CD4-positive, CD25-positive, alpha-beta regulatory T cell (primary cell): ENCODE measurements at places on chromosomes 7 and 10.

DNA sequence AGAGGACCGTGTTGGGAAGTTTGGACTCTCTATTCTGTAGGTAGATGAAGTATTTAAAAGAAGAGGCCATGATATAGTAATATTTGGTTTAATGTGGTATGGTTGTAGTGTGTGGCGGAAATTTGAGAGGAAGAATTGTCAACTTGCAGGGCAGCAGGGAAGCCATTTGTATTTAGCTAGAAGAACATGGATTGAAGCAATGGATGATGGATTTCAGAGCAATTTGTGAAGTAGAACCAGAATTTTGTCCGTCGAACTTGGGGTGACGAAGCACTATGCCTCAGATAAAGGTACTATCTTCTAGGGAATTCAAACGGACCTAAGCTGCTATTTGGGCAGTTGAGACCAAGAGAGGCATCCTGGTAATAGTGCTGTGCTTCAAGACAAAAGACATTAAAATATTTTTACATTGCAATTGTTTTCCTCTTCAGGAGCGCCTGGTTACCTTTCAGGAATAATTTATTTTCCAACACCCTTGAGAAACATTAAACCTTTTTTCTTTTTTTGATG lies 615 bp upstream of the WBP1L start:
- H3K27ac ChIP-seq = no peak overlapping the region
- H3K36me3 ChIP-seq = no peaks in the 10 kb centered on the region
- H3K4me1 ChIP-seq = peaks cover 33% of the 10 kb centered on the region
- DNase-seq = no peak

DNA sequence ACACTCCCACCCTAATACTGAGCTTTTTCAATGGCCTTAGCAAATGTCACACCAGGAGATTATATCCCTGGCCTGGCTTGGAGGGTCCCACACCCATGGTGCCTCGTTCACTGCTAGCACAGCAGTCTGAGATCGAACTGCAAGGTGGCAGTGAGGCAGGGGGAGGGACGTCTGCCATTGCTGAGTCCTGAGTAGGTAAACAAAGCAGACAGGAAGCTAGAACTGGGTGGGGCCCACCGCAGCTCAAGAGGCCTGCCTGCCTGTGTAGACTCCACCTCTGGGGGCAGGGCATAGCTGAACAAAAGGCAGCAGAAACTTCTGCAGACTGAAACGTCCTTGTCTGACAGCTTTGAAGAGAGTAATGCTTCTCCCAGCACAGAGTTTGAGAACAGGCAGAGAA lies 338.9 kb upstream of the MBL2 start:
- no peak overlapping the region for H3K4me3 ChIP-seq
- no peaks in the 10 kb centered on the region for H3K4me1 ChIP-seq
- H3K27me3 ChIP-seq = no peaks in the 10 kb centered on the region
- DNase-seq = no peak

DNA sequence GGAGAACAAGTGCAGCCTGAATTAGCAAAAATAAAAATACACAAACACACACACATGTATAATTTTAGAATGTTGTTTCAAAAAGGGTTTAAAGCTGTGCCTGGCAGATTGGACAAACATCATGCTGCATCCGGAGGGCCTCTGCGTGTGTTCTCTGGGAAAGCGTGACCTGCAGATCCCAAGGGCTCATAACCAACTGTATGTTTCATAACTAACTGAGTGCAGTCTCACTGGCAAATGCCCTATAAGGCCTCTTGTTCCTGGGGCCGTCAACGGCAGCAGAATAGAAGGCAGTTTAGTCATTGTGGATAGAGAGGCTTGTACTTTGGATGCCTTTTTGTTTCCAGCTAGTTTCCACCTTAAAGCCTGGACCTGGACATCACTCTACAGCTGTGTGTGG lies 243.8 kb upstream of the KIAA1217 start:
- H3K4me1 ChIP-seq = no peaks in the 10 kb centered on the region
- no peak overlapping the region for H3K4me3 ChIP-seq
- H3K27me3 ChIP-seq = no peaks in the 10 kb centered on the region
- DNase-seq = no peak

GRCh38 chr10:18261063-18261610 lies 120.9 kb downstream of the CACNB2 start:
- H3K27ac ChIP-seq = no peak overlapping the region
- no peak for DNase-seq
- no peaks in the 10 kb centered on the region for H3K36me3 ChIP-seq
- H3K27me3 ChIP-seq = no peaks in the 10 kb centered on the region

- no peaks in the 10 kb centered on the region for H3K36me3 ChIP-seq
- no peaks in the 10 kb centered on the region for H3K4me1 ChIP-seq
Measured at GRCh38 chr7:137488038-137488437, 144.5 kb upstream of the PTN start.

- H3K4me1 ChIP-seq = no peaks in the 10 kb centered on the region
- peaks cover 7% of the 10 kb centered on the region for H3K36me3 ChIP-seq
- DNase-seq = no peak
- H3K27ac ChIP-seq = no peak overlapping the region
- H3K27me3 ChIP-seq = no peaks in the 10 kb centered on the region
Measured at GRCh38 chr10:26579256-26580063, 118.0 kb upstream of the PDSS1 start.

DNA sequence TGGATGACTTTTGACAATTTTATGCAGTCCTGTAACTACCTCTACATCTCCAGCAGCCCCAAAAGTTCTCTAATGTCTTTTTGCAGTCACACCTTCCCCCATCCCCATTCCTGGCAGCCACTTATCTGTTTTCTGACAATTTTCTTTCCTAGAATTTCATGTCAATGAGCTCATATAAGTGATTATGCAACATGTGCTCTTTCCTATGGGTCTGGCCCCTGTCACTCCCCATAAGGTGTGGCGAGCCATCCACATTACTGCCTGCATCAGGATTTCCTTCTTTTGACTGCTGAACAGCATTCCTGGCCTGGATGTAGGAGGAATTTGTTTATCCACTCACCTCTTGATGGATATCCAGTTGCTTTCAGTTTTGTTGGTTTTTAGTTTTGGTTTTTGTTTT lies 146.7 kb upstream of the MGMT start:
- H3K4me3 ChIP-seq = no peak overlapping the region
- no peaks in the 10 kb centered on the region for H3K4me1 ChIP-seq
- no peaks in the 10 kb centered on the region for H3K27me3 ChIP-seq

- H3K36me3 ChIP-seq = no peaks in the 10 kb centered on the region
- DNase-seq = no peak
- H3K4me3 ChIP-seq = no peak overlapping the region
Measured at GRCh38 chr7:18771834-18772566, 276.5 kb downstream of the HDAC9 start.

DNA sequence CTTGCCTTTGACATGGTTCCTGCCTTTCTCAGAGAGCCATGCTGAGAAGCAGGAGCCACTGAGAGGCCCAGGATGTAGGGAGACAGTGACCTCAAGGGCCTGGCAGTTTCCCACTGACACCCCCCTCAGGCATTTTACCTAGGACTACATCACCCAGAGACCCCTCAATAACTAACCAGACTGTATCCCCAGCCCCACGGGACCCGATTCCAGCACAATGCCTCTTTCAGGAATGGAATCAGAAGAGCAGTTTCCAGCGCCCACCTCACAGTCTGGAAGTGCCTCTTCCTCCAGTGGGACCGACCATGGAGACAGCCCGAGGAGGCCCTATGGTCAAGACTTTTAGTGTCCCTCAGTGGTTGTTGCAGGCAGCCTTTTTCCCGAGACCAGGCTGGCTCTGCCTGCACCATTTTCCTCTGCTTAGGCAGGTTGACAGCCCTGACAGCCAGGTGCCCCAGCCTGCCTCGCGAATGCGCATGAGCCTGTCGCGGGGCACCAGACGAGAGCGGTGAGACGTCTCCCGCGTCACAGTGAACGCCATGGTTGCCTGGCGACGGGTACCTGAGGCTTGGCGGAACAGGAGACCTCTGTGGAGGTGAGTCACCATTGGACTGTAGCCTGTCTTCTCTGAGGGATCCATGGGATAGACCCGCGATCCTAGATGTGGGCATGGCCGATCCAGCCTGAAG lies 28.4 kb upstream of the ZNF273 start:
- no peak overlapping the region for H3K27ac ChIP-seq
- no peaks in the 10 kb centered on the region for H3K36me3 ChIP-seq
- no peak for DNase-seq
- H3K4me3 ChIP-seq = no peak overlapping the region
- H3K4me1 ChIP-seq = no peaks in the 10 kb centered on the region

GRCh38 chr7:20229646-20230500 lies 12.7 kb upstream of the MACC1 start:
- no peak for DNase-seq
- no peaks in the 10 kb centered on the region for H3K36me3 ChIP-seq
- H3K27ac ChIP-seq = no peak overlapping the region
- H3K4me1 ChIP-seq = no peaks in the 10 kb centered on the region

GRCh38 chr10:125121003-125121402 lies 39.4 kb downstream of the CTBP2 start:
- H3K4me1 ChIP-seq = no peaks in the 10 kb centered on the region
- H3K27me3 ChIP-seq = no peaks in the 10 kb centered on the region
- no peak for DNase-seq

DNA sequence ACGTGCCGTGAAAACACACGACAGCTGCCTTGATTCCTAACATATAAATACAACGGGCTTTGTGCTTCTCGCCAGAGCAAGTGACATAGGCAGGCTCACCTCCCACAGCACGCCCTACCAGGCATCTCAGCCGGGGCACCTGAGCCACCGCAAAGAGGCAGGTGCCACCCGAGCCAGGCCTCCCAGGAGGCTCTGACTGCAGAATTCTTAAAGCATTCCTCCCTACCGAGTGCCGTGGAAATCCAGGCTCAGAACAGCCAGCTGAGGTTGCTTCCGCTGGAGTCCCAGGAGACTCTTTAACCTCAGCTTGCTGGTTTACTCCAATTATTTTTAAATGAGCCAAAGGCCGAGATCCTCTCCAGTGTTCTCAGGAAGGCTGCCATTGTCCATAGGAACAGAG lies 206.5 kb downstream of the USP6NL start:
- H3K27ac ChIP-seq = no peak overlapping the region
- H3K27me3 ChIP-seq = no peaks in the 10 kb centered on the region
- H3K4me1 ChIP-seq = peaks cover 44% of the 10 kb centered on the region

DNA sequence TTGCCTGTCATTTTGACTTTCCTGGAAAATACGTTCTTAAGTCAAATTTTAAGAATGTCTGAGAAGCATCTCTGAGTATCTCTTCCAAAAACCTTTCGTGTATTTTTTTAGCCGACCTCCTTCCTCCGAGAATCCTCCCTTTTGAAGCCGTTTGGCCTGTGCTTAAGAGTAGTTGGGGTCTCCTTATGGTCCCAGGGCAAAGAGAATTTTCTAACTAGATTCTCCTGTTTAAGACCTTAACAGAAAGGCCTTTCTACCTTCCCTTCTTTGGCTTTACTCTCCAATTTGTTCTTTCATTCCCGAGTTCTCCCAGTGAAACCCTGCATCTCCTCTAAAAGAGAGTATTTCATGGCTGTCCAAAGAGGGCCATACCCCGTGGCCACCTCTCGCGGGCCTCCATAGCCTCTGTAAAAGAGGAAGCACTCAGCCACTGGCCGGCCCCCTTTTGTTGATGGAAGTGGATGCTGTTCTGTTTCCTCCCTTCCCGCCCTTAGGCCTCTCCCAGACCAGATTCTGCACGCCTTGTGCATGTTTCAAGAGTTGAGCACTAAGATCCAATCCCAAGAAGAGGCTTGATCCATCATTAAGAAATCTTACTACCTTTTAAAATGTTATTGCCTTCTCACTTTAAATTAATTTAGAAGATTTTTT lies 6.6 kb upstream of the FEZF1 start:
- no peaks in the 10 kb centered on the region for H3K4me1 ChIP-seq
- peaks cover 29% of the 10 kb centered on the region for H3K27me3 ChIP-seq

GRCh38 chr10:102133373-102134195 lies 744 bp downstream of the PPRC1 start:
- peak; percentile 53 for DNase-seq
- H3K27me3 ChIP-seq = no peaks in the 10 kb centered on the region
- peak overlapping the region; percentile 94 for H3K4me3 ChIP-seq
- H3K27ac ChIP-seq = peak overlapping the region; percentile 88
- peaks cover 43% of the 10 kb centered on the region for H3K4me1 ChIP-seq
- H3K36me3 ChIP-seq = peaks cover 12% of the 10 kb centered on the region

GRCh38 chr10:112803961-112804401 lies 146.1 kb upstream of the TCF7L2 start:
- H3K27ac ChIP-seq = no peak overlapping the region
- no peaks in the 10 kb centered on the region for H3K36me3 ChIP-seq
- H3K27me3 ChIP-seq = no peaks in the 10 kb centered on the region
- H3K4me3 ChIP-seq = no peak overlapping the region

GRCh38 chr7:96040250-96040772 lies 268.0 kb downstream of the DYNC1I1 start:
- H3K36me3 ChIP-seq = no peaks in the 10 kb centered on the region
- DNase-seq = no peak
- no peaks in the 10 kb centered on the region for H3K4me1 ChIP-seq
- H3K27ac ChIP-seq = no peak overlapping the region
- peaks cover 2% of the 10 kb centered on the region for H3K27me3 ChIP-seq

GRCh38 chr7:134545918-134546317 lies 3.0 kb upstream of the AKR1B15 start:
- H3K27ac ChIP-seq = no peak overlapping the region
- no peaks in the 10 kb centered on the region for H3K36me3 ChIP-seq
- peaks cover 4% of the 10 kb centered on the region for H3K4me1 ChIP-seq
- H3K4me3 ChIP-seq = no peak overlapping the region
- no peak for DNase-seq

DNA sequence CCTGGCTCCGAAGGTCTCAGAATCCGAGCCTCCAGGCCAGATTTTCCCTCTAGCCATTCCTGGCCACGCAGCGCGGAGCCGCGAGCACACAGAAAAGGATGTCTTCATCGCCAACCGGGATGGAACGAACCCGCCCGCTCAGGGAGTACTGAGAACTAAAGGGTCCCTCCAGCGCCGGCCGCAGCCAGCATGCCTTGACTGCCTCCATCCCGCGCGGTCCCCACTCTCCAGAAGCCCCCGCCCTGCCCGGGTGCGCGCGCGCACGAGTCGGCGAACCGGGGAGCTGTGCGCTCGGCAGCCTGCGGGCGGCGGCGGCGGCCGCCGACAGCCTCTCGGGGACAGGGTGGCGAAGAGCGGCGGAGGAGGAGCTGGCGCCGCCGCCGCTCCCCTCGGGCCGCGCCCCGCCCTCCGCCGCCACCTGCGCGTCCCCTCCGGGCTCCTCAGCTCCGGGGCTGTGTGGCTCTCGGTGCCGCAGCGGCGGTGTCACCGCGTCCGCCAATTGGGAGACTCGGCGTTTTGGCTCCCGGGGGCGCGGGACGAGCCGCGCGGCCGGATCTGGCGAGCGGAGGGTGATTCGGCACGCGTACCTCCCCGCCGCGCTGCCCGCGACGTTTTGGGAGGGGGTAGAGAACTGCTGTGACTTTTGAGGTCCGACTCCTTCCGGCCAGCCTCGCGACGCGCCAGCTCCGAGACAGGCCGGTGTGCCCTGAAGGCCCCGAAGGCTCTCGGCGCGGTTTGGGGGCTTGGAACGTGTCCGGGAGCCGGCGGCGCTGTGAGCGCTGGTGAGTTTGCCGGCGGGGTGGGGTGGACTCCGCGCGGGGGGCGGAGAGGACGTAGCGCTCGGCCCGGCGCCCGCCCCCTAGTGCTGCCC lies 453 bp upstream of the GALNT17 start:
- H3K4me1 ChIP-seq = no peaks in the 10 kb centered on the region
- H3K36me3 ChIP-seq = no peaks in the 10 kb centered on the region
- no peak overlapping the region for H3K4me3 ChIP-seq
- DNase-seq = no peak
- no peak overlapping the region for H3K27ac ChIP-seq

GRCh38 chr10:98063740-98064027 lies 33.3 kb upstream of the CRTAC1 start:
- H3K36me3 ChIP-seq = no peaks in the 10 kb centered on the region
- no peak overlapping the region for H3K27ac ChIP-seq
- no peaks in the 10 kb centered on the region for H3K4me1 ChIP-seq
- H3K4me3 ChIP-seq = no peak overlapping the region
